ENCODE measurements at places on chromosomes 12 and 14.

GRCh38 chr14:76337635-76338545, 38.0 kb upstream of the ESRRB start:
- no peak for DNase-seq

DNA sequence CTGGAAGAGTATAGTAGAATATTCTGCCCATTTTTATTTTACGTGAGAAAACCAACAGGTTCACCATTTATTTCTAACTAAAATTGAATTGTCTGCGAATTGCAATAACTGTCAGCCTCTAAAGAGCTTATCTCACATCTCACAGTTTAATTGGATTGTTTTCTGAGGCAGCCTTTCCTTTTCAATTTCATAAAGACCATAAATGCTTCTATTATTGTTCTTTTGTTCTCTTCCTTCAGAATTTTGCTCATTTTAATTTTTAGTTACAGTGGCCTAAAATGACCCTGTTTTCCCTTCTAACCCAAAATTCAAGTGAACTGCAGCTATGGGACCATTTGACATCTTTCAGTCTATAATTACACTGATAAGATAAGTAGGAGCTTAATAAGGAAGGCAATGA, 147.6 kb downstream of the KLHL28 start:
- no peak for DNase-seq

DNA sequence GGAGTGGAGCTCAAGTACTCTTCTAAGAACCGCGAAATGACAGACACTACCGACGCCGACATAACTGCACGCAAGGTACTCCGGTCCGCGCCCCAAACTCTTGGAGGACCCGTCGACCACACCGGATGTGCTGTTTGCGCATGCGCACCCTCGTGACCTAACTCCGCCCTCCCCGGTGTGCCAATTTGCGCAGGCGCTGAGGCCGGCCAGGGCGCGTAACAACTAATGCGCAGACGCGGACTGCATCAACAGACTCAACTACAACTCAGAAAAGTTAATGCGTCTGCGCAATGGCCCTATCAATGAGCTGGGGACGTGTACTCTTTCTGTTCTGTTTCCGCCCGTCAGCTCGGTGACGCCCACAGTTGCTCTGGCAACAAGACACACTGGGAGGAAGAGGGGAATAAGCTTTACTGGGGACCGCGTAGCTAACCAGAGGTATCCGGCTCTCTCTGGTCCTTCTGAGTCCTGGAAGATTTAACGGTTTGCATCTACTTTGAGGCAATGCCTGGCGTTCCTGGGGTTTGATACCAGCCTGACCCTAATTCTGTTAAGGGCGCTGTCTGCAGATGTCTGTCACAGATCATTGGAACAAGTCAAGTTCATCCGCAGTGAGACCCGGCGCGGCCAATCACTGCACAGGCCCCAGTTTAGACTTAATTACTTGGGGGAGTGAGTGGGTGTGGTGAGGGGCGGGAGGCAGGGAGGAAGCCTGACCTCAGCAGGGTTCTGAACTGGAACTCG, at the start of gene DAD1:
Gene DAD1 (minus strand): TSS at position 129 of the 744 bp plus-strand sequence. CDS start 67 bp downstream, at position 62.
- DNase-seq, result peak; percentile 96

- no peak for DNase-seq
Observed at GRCh38 chr12:77679686-77680085, 151.0 kb upstream of the NAV3 start.

- DNase-seq, result no peak
Observed at GRCh38 chr14:55332654-55333570, 61.7 kb downstream of the FBXO34 start.

- DNase-seq, result no peak
Observed at GRCh38 chr12:27530157-27530922, 6.3 kb downstream of the PPFIBP1 start.

GRCh38 chr12:77584860-77585259, 245.8 kb upstream of the NAV3 start:
- DNase-seq, result no peak

DNA sequence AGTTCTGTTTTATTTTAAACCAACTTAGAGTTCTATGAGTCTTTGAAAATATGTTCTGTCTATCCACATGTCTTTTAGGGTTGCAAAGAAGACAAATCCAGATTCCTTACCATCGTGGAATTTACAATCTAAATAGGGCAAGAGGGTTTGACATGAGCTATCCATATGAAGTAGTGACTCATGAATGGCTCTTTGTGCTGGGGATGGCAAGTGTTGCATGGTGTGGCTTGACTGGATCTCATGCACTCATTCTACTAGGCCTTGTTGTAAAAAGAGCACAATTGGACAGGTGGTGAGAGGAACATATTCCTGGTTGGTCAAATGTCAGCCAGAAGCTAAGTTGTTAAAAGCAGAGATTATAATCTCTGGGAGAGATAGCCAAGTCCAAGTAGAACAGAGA, 509.1 kb downstream of the DIO2 start:
- no peak for DNase-seq

DNA sequence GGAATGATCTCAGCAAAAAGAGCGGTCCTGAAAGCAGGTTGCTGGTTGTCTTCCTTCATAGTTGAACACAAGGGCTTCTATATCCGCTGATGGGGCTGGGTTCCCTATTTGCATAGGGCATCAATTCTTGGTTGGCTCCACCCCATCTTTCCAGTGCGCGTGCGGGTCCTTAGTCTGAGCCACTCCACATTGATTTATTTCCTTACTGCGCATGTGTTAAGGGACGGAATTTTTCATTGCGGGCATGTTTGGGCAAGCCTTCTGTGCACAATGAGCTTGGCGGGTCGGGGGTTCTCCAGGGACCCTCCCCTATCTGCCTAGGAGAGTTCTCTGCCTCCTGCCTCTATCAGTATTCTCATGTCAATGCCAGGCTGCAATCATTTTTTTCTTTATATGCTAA, 21.2 kb upstream of the DLGAP5 start:
- DNase-seq, result no peak

GRCh38 chr12:65891987-65892481, 67.8 kb downstream of the HMGA2 start:
- DNase-seq, result no peak

- DNase-seq, result no peak
Observed at GRCh38 chr14:52700701-52701172, 5.4 kb upstream of the ERO1A start.

DNA sequence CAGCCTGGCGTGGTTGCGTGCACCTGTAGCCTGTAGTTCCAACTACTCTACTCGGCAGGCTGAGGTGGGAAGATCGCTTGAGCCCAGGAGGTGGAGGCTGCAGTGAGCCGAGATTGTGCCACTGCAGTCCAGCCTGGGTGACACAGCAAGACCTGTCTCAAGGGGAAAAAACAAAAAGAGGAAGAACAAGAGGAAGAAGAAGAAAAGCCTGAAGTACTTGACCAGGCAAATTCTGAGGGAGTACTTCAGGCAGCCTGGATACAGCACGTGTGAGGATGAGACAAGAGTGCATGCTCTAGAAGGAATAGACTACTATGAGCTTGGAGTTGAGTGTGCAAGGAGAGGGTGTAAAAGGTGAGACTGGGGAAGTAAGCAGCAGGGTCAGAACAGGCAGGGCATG, 1.8 kb downstream of the GDF3 start:
- DNase-seq, result no peak

GRCh38 chr14:101535232-101535631, 26.1 kb upstream of the DIO3 start:
- DNase-seq, result no peak

GRCh38 chr12:46659824-46660223, 166.0 kb downstream of the SLC38A4 start:
- DNase-seq, result no peak
